ENCODE measurements at places on chromosomes 1 and 21.

DNA sequence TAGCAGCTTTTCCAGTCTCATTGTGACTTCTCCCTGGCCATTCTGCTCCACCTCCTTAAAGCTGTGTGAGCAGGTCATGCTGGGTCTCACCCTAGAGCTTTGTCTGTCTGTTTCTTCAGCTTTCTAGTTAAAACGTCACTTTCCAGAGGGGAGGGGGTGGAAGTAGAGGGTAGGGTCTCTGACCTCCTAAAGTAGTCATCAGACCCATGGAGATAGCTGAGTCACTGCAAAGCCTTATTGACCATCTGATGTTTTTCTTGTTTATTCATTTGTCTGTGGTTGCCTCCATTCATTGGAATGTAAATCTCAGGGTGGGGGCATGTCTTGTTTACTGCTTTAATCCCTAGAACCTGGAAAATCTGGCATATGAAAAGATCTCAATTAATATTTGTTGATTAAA, 52.7 kb downstream of the ELF3 start:
- no peak for DNase-seq

DNA sequence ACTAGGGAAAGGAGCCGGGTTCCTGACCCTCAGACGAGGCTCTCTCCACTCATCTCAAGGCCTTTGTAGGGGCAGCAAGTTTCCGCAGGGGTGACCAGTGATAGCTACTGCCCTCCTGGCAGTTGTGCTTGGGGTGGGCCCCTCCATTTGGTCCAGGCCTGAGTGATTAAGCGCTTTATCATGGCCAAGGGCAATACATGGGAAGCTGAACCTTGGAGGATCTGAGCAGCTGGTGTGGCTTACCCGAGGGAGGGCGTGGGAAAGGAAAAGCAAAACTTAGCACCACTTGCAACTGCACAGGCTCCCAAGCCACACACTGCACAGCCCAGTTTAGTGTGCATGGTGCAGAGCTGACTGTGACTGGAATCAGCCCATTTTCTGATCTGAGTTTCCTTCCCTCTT, 47.8 kb downstream of the GADD45A start:
- DNase-seq, result no peak

- no peak for DNase-seq
Observed at GRCh38 chr1:53606651-53607051, 132.3 kb downstream of the GLIS1 start.

DNA sequence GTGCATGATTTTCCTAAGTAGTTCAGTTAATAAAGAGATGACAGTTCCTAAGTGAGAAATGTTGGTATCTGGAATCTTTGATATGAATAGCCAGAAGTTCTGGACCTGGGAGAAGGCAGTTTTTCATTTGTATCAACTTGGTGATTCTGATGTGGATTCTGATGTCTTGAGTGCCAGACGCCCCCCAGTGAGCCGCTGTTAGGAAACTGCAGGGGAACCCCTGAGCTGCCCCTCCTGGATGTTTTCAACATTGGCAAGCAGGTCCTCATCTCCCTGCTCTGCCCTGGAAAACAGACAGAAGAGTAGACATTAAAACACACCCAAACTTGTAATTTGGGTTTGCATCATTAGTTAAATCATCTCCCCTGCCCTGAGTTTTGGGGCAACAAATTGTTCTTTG, 7.4 kb downstream of the ETS2 start:
- DNase-seq, result no peak

DNA sequence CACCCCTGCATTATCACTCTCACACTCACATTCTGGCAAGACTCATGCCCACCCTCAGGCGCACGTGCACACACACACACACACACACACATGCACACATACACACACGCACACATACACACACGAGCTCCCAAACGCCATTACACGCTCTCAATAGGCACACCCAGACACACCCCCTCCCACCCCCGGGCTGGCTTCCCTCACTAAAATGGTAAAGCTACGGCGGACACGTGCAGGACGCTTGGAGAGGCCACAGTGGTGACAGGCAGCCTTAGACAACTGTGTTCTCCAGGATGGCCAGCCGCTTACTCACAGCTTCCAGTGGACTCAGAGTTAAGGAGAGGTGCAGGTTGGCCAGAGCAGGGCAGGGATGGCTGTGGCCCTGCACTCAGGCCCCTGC, 10.1 kb downstream of the MATN1 start:
- DNase-seq, result no peak

DNA sequence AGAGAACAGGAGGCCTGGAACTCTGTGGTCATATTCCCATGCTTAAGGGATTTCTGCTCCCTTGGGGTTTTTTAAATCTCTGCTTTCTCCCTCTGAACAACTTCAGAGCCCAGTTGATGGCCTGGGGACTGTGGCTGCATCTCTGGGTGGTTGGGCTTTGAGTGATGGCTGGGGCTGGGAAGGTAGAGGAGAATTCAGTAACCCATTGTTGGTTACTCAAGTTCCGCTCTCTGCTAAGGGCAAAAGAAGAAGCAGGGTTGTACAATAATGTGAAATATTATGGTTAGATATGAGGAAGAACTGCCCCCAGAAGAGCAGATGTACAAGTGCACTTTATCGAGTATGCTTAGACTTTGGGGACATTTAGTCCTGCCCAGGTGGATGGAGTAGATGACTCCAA, 72.1 kb upstream of the CNTN2 start:
- no peak for DNase-seq

- DNase-seq, result no peak
Observed at GRCh38 chr1:206075786-206076755, 23.1 kb downstream of the RHEX start.

DNA sequence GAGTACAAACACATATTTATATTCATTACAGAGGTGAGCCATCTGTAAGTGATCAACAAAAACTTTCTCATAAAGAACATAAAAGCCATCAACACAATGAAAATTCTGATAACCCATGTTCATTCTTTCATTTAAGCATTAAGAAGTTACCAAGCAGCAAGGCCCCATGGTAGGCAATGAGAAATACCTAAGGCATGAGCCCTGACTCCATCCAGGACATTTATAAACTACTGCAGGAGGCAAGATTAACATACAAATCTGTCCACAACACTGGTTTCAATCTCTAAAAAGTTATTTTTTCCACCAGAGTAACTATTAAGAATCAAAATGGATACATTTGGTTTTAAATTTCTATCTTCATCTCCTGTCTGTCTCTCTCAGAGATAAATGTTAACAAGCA, 76.1 kb downstream of the SIPA1L2 start:
- no peak for DNase-seq

All from SW 1271 (cell line).